Activated effector memory CD4-positive, alpha-beta T cell treated with anti-CD3 and anti-CD28 coated beads, Interleukin-2, amount 50 U/mL, for 16 hours (primary cell): ENCODE measurements at places on chromosomes 1 and 21.

- no peak for DNase-seq
Measured at GRCh38 chr1:77347646-77348045, 65.8 kb downstream of the AK5 start.

- no peak for DNase-seq
Measured at GRCh38 chr1:48036710-48037355, 39.6 kb upstream of the TRABD2B start.

DNA sequence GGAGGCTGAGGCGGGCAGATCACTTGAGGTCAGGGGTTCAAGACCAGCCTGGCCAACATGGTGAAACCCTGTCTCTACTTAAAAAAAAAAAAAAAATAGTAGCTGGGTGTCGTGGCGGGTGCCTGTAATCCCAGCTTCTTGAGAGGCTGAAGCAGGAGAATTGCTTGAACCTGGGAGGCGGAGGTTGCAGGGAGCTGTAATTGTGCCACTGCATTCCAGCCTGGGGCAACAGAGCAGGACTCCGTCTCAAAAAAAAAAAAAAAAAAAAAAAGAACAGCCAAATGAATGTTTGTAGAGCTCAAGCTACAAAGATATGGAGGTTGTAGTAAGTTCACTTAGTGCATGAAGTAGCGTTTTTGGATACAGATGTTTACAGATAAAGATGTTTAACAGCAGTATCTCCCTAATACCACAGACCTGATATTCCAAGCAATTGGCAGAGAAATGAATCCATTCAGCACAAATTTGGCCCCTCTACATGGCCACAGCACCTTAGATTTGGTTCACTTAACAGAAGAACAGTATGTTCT is 49.5 kb upstream of the IPO9 start:
- no peak for DNase-seq

DNA sequence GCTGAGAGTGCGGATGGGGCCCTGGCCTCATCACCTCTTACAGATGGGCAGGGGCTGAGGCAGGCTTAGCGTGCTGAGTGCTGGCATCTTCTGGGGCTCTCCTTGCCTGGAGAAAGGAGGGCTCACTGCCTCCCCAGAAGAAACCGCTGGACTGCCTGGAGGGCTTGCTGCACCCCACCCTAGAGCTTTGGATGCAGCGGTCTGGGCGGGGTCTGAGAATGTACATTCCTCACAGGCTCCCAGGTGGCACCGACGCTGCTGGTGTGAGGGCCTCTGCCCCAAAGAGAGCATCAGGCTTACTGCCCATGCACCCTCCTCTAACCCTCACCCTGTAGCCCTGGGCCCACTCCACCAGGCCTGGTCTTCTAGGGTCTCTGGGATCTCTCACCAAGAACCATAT is 51.1 kb downstream of the RAP1GAP start:
- no peak for DNase-seq

- DNase-seq: no peak
Measured at GRCh38 chr1:118335331-118335732, 150.3 kb upstream of the SPAG17 start.

GRCh38 chr21:46401186-46401910 is 57.3 kb upstream of the DIP2A start:
- DNase-seq: no peak

GRCh38 chr1:24498589-24498988 is 4.0 kb upstream of the RCAN3 start:
- no peak for DNase-seq

- no peak for DNase-seq
Measured at GRCh38 chr1:209134001-209134400, 449.5 kb upstream of the CAMK1G start.

DNA sequence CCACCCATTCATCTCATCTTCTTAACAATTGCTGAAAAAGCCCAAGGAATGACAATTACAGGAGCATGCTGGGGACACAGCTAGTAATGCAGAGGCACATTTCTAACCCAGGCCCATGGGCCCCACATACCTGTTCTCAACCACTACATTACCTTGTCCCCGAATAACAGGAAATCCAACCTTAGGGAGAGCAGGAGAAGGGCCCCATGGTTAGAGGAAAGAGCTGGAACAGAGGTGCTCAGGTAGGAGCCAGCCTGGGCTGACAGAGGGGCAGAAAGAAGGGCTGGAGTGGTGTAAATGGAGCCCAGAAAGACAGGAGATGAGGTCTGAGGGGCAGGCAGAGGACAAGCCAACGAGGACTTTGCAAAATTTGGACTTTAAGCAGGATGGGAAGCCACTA is 11.4 kb upstream of the S100A8 start:
- DNase-seq: no peak

DNA sequence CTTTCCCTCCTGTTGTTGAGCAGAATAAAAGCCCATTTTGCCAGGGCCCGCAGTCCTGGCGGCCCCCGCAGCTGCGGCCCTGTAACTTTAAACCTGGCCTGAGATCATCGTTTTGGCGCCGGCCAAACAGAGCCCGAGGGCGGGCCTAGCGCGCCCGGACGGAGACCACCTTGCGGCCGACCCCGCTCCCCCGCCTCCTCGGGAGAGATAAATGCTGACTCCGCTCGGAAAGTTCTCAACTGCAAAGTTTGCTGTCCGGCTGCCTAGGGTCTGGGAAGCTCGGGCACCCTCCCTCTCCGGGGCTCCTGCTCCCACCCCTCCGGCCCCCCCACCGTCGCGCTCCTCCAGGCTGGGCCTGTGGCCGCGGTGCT is at the start of gene PDPN:
PDPN (plus strand) TSS at position 238 of the 371 bp plus-strand sequence. CDS start 202 bp downstream, outside the sequence.
- no peak for DNase-seq

DNA sequence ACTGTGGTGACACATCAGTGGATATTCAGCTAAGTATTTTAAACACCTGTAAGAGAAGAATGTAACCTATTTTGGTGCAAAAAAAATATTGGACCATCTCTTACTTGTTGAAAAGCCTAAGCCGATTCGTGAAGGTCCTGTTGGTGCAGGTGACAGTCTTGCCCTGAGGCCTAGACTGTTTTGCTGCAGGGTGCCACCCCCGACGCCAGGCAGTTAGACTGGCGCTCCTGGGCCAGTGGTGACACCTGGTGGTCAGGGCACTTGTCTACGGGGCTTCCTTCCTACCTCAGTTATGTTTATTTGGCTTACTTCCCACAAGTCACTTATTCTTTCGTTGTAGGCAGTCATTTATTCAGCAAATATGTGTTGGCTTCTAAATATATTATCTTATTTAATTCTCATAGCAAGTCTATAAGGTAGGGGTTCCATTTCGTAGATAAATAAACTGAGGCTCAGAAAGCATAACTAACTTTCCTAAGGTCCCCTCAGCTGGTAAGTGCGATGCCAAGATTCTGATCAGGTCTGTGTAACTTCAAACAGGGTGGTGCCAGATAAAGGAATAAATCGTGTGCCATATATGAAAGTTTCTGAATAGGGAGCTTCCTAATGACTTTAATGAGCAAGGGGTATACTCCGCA is 1.9 kb downstream of the EEIG2 start:
- peak; percentile 93 for DNase-seq

DNA sequence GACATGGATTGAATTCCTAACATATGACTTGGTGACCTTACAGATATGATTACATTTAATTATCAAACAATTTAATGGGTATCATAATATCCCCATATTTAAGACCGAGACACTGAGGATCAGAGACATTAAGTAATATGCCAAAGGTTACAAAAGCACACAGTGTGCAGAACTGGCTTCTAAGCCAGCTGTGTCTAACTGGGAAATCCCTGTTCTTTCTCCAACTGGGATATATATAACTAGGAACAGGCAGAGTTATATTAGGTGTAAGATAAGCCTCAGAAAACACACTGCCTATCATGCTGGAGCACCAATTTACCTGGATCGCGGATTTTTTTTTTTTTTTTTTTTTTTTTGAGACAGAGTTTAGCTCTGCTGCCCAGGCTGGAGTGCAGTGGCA is 88.3 kb upstream of the ADGRL2 start:
- no peak for DNase-seq

GRCh38 chr1:192575499-192576189 is at the start of gene RGS1:
TSS of gene RGS1 (plus strand) at chr1:192575773. CDS start at chr1:192575793, 20 bp downstream.
- DNase-seq: peak; percentile 89

DNA sequence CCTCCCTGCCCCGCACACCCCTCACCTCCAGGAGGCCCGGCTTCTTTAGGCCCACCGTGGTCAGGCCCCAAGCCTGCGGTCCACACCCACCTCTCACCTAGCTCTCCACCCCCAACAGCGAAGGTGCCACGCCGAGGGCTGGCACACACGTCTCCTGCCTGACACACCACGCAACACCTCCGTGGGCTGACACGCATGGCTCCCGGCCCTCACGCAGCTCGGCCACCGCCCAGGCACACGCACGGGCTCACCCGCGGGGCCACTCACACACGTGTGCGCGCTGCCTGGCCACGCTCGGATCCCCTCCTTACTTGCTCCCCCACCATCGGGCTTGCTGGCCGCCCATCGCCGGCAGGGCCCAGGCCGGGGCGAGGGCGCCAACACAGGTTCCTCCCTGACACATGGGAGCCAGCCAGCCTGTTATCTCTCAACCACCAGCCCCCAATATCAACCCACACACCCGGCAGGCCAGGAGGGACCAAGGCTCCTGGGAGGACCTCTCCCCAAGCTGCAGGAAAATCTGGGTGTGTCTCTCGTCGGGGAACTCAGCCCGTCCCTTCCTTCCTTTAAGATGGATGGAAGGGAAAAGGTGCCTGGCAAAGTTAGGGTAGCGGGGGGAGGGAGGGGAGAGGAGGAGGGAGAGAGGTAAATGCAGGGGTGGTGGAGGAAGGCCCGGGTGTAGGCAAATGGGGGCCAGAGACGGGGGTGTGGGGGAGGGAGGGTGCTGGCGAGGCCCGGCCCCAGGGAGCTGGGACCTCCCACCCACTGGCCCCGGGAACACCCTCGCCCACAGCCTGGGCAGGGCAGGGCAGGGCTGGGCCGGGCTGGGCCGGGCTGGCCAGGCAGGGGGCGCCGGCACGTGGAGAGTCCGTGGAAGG is 546 bp downstream of the ELOVL1 start:
- peak; percentile 80 for DNase-seq

DNA sequence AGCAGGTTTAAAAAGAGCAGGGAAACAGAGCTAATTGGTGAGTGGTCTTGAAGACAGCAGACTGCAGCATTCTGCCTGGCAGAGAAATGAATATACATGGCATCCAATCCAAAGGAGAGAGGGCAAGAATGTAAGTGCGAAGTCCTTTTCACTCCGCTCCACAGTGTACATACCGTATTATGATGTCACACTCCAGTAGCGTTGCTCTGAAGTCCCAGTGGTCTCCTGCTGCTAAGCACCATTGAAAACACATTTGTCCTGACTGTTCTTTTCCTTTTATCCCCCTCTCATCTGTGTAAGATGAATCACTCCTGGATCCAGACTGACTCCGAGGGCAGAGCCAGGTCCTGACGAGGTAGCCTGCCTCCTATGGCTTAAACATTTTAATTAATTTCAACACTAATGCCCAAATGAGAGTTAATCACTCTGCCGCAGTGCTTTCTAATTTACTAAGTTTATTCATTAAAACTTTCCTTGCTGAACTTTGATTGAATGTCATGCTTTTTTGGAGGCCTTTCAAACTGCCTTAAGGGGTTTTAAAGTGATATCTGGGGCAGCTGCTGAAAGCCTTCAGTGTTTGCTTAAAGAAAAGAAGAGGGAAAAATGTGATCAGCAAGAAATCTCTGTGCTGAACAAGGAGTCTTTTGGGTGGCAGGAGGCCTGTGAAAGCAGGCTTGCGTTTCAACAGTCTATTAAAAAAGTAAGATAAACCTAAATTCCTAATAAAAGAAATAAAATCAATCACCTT is 227.2 kb downstream of the ATG4C start:
- no peak for DNase-seq

DNA sequence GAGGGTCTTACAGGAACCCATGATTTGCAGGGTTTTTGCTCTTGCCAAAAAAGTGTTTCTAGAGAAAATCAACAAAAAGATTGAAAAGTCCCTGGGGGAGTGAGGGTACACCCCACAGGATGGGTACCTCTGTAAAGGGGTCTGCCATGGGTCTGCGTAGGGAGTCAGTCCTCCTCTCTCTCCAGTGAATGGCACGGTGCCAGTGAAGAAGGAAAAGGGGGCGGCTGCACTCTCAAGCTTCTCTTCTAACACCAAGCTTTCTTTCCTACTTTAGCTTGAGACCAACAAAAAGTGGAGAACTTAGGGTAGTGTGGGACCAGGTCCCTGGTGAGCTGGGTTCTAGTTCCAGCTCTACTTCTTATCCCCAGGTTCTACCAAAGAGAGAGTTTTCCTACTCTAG is 87.4 kb downstream of the GLUL start:
- no peak for DNase-seq
